Hematopoietic multipotent progenitor cell treated with erythropoietin and hydrocortisone succinate and interleukin-3 and kit ligand, for 8 days (in vitro differentiated cells): ENCODE measurements at places on chromosomes 5 and 9.

GRCh38 chr5:157266286-157267007 lies 524 bp downstream of the CYFIP2 start:
- no peak for DNase-seq

GRCh38 chr5:122718611-122719010 lies 56.3 kb upstream of the SNX2 start:
- no peak for DNase-seq

DNA sequence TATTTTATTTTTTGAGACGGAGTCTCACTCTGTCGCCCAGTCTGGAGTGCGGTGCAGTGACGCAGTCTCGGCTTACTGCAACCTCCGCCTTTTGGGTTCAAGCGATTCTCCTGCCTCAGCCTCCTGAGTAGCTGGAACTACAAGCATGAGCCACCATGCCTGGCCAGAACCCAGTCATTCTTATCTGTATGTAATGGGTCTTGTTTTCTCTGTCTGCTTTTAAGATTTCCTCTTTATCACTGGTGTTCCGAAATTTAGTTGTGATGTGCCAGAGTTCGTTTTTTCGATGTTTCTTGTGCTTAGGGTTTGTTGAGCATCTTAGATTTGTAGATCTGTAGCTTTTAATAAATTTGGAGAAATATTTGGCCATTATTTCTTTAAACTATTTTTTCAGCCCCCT lies 19.2 kb downstream of the SLC25A25 start:
- DNase-seq: peak; percentile 72

- DNase-seq: no peak
Measured at GRCh38 chr5:50445296-50445949, 4.3 kb upstream of the EMB start.

DNA sequence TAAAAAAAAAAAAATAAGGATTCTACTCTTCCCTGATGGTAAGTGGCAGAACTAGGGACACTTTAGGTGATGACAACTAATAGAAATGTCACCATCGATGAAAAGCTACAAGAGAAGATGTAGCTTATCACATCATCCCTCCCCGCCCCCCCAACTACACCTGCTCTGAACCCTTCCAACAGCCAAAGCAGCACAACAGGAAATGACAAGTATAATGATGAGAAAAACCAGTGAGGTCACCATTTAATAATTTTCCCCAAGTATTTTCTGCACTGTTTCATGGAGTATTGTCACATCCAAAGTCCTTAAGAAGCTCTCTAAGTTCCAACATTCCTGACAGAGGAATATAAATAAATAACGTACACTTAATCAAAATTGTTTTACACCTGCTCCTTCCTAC lies 221.4 kb downstream of the EFNA5 start:
- no peak for DNase-seq

DNA sequence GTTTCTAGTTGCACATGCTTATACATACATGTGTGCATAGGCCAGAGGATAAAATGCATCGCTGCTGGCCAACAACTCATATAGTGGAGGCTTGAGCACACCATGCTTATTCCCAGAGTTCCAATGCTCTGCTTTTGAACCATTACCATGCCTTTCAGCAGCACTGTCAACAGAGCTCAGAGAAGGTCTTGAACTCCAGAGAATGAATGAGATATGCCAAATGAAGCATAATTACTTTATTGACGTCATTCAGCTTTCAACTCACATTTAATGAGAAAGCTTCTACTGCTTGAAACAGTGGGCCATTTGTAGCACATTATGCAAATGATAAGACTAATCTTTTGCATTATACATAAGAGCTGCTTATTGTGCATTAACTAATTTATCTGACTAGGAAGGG lies 765.3 kb upstream of the GRAMD2B start:
- DNase-seq: no peak

DNA sequence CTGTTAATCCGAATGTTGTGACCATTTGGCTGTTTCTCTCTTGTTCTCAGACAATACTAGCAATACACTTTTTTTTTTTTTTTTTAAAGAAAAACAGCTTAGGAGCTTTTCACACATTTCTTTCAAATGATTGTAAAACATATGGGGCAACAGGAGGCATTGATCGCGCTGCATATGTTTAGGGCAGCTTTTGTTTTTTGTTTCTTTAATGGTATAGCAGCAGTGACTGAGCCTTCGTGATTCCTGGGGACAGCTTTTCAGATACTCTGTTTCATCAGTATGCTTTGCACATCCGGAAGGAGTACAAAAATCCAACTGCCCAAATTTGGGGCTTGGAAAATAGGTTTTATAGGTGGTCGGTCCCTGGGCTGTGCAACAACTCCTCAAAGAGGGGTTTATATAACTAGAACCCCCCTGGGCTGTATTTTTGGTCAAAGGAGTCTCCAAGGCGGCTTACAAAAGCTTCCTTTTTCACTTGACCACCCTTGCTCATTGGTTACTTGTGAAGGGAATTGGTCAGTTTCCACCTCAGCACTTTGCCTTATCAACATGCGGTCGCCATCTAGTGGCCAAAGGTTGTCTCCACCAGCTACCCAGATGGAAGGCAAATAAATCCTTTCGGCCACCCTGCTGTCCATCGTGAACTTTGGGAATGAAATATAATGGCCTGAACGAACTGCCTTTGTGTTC lies 91.8 kb downstream of the PDE6A start:
- peak; percentile 65 for DNase-seq

GRCh38 chr9:10843151-10843550 lies 230.3 kb upstream of the PTPRD start:
- no peak for DNase-seq

DNA sequence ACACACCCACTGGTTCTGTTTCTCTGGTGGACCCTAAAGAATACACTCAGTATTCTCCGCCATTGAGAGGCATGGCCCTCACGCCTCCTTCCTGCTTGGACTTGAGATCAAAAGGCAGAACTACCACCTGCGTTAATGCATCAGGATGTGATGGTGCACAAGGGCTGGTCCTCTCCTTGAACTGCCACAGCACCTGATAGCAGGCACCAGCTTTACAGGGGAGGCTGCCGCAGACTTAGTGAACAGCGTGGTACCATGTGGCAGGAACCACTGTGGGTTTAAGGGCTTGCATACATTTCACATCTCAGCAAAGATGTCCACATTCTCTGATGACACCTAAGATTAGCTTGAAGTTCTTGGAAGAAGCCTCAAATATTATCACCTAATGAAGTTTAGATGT lies 208.7 kb downstream of the GADD45G start:
- DNase-seq: no peak

DNA sequence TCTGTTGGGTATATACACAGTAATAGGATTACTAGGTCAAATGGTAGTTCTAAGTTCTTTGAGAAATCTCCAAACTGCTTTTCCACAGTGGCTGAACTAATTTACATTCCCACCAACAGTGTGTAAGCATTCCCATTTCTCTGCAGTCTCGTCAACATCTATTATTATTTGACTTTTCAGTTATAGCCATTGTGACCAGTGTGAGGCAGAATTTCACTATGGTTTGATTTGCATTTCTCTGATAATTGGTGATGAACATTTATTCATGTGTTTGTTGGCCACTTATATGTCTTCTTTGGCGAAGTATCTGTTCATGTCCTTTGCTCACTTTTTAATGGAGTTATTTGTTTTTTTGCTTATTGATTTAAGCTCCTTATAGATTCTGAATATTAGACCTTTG lies 596.2 kb upstream of the DAB2 start:
- DNase-seq: no peak

DNA sequence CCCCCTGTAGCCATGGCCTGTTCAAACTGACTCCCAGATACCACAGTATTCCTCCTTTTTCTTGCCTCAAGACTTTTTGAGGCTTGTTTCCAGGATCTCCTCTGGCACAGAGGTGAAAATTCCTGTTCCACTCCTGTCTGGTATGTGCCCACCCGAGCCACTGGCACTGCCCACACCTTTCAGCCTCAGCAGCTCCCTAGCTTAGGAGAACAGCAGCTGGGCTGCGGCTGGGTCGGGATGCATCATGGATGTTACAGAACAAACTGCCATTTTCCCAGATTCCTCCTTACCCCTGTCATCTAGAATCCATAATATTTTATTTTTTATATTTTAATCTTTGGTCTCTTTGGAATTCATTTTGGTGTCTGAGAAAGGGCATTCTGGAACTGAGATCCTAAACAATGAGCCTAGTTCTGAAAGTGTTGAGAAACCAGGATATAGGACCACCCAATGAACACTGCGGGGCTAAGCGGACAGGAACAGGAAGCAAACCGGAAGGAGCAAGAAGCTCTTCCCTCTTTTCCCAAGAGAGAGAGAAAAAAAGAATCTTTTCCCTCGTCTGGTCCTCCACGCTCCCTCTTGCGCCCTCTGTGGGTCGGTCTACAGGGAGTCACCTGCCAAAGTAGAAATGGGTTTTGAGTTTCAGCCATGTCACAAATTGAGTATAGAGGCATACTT lies 12.5 kb downstream of the OR2S2 start:
- DNase-seq: peak; percentile 83

DNA sequence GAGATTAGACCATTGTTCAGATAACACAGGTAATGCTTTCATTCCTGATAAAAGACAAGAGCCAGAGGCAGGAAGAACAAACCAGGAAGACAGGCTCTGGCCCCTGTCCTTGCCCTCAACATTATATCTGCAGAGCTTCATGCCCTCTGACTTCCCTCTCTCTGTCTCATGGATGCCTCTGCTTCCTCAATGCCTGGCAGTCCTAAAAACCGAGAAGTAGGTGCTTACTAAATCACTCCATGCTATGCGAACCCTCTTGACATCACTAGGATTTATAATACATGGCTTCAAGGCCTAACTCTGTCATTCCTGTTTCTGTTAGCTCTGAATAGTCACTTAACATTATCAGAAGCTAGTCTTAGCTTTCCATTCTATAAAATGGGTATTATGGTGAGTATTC lies 117.8 kb downstream of the TLR4 start:
- no peak for DNase-seq

GRCh38 chr9:130866474-130866965 lies 30.1 kb downstream of the QRFP start:
- peak; percentile 87 for DNase-seq

- no peak for DNase-seq
Measured at GRCh38 chr5:96278981-96279380, 154.1 kb downstream of the PCSK1 start.

GRCh38 chr9:110509792-110510191 lies 69.7 kb downstream of the SVEP1 start:
- DNase-seq: no peak

DNA sequence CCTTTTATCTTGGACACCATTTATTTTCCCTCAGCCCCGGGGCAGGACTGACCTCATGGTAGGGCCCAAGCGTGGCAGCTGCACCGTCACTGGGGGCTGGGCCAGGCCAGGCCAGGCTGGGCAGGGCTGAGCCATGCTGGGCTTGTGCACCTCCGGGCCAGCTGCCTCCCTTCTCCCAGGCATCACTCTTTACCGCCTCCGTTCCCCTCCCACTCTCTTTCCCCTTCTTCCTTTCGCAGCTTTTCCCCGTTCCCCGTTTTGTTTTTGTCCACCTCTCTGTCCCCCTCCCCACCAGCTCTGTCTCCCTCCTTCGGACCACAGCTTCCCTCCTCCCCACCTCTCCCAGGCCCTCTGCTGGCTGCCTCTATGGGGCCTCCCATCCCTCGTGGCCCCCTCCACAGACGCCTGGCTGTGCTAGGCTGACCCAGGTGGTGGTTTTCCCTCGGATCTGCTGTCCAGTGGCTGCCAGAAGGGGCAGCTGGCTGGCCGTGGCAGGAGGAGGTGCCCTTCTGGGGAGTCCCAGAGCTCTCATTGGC lies 17.9 kb downstream of the FGF18 start:
- no peak for DNase-seq

DNA sequence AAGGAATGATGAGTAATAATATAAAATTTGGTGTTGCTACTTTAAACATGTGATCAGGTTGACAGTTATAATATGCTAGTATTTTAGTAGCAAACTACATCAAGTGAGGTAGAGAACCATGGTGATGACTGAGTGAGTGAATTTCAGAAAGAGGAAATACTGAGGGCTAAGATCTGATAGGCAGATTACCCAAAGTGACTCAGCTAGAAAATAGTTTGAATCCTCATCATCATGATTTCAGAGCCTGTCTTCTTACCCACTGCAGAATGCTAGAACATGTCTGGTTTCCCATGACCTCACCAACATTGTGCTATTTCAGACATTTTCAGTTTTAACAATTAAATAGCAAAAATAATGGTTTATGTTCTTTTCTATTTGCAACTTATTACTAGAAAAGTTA lies 602.1 kb downstream of the TAF11L14 start:
- no peak for DNase-seq

DNA sequence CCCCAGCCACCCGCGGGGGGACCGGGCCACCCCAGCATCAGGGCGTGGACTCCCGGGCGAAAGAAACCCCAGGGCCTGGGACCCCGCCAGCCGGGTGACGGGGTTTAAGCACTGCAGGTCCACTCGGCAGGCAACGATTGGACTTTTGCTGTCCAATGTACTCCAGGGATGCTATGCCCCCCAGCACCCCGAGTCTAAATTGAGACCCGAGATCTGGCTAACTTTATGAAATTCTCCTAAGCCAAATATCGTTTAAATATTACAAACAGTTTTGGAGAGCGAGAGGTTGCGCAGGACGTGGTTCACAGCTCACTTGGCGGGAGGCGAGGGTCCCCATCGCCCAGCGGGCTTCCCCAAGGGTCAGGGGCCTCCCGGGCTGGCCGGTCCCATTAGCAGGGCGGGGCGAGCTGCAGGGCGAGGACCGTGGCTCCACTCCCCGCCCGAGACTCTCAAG lies 384 bp upstream of the MRPS2 start:
- DNase-seq: no peak

DNA sequence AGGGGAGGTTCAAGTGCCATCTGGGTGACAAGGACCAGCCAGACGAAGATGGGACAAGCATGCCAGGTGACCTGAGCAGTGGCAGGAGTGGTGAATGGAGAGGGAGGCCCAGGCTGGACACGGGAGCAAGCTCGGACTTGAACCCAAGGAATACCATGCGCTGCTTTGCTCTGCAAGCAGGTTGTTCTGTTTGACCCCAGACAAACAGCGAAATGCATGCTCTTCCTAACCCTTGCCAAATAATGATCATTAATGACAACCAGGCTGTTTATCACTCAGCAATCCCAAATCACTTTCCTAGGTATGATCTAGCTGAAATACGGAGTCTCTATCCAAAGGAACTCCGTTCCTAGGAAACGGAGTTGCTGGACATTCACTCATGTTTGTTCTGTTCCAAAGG lies 77.4 kb downstream of the PTPDC1 start:
- DNase-seq: no peak

- DNase-seq: no peak
Measured at GRCh38 chr5:78779771-78780616, 131.4 kb upstream of the LHFPL2 start.

DNA sequence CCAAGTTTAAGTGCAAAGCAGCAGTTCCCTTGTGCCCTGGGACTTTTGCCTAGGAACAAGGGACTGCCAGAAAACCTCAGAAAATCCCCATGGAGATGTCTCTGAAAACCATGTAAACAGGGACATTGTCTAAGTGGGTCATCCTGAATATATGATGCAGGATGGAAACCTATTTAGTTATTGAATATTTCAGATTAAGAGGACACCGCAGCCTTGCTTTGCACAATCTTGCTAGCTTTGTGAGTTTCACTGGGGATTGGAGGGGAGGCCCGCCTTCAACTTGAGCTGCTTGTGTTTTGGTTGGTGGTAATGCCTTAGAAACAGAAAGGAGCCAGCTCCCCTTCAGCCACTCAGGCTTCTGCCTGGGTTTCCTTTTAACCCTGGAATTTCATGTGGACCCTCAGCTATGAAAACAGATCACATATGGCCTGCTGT lies 112.8 kb downstream of the C9orf152 start:
- no peak for DNase-seq
